ENCODE measurements at places on chromosomes 4 and X. TPM values are rescaled to one million over a fixed set of nuclear protein-coding genes. Genes with fewer than 3 reads are reported as not detected.

The ZDHHC9 gene
- 38.2 TPM for total RNA-seq

DNA sequence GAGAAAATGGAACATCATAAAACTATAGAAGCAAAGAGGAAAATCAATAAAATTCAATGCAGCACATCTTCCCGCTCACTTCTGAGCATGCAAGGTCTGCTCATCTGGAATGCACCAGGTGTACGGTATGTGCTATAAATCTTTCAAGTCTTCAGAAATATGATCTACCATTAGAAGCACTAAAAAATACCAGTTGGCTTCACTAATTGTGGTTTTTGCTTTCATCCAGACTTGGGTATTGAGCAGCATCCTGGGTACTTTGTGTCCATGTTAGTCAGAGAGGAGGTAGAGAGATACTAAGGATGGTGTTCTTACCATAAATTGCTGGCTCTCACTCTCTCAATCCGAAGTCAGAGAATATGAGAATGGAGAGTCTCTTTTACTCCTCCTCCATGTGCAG lies 477.1 kb downstream of the PPARGC1A start:
- no peak for DNase-seq

GRCh38 chrX:72270316-72270866 lies 6.7 kb downstream of the RPS4X start:
- DNase-seq: no peak

The TSPAN6 gene
- 44.6 TPM for total RNA-seq

GRCh38 chrX:45954026-45954425 lies 591.2 kb downstream of the ZNF674 start:
- no peak for DNase-seq

DNA sequence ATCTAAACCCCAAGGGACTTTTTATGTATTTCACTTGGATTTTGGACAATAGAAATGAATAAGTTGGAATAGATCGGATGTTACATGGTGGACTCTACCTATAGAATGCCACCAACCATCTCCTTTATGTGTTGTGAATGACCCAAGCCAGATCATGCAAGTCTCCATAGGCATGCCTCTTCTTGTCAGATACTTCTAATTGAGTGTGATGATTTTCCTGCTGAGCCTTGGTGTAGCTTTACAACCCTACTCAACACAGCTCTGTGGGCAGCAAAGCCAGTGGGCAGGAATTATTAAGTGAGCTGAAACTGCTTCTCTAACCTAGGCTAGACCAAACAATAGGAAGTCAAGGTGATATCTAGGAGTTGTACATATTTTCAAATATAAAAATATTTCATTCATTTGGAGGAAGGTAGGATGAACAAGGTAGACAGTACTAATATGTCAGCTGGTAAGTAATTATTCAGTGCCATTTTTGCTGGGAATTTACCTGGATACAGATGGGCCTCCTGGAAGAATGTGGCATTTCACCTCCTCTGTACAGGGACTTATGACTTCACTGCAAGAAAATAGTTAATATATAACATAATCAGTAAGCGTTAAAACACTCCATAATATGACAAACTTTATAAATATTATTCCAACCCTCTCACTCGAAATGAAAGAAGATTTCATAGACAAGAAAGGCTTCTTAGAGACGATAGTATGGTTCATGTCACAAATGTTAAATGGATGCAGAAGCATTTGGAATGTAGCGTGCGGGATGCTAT lies 298.0 kb upstream of the FAT1 start:
- no peak for DNase-seq

- DNase-seq: no peak
Measured at GRCh38 chr4:81482326-81482725, 10.6 kb upstream of the RASGEF1B start.

The VCX3B gene
- total RNA-seq: not detected

GRCh38 chr4:15238720-15239119 lies 189.1 kb upstream of the C1QTNF7 start:
- DNase-seq: peak; percentile 11

GRCh38 chrX:63349307-63349706 lies 1.8 kb downstream of the SPIN4 start:
- peak; percentile 48 for DNase-seq

DNA sequence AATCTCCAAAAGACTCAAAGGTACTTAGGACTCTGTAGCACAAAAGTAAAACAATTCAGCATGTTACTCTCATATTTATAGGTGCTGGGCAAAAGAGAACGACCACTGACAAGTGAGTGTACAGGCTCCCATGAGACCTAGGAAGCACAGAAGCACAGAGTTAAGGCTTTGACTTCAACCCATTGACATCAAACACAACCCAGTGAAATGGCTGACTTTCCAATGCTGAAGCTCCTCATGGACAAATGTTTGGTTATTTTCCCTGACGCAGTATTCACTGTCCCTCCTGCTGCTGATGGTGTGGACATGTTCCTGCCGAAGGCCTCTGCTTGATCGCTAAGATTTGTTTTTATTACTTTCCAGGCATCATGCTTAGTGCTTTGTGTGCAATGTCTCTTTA lies 148.7 kb downstream of the TSPAN5 start:
- no peak for DNase-seq

- no peak for DNase-seq
Measured at GRCh38 chrX:32141841-32142240, 1069.5 kb downstream of the DMD start.

The MCTS1 gene
- total RNA-seq: 63.2 TPM

- DNase-seq: no peak
Measured at GRCh38 chr4:138952411-138952810, 63.2 kb upstream of the NOCT start.

DNA sequence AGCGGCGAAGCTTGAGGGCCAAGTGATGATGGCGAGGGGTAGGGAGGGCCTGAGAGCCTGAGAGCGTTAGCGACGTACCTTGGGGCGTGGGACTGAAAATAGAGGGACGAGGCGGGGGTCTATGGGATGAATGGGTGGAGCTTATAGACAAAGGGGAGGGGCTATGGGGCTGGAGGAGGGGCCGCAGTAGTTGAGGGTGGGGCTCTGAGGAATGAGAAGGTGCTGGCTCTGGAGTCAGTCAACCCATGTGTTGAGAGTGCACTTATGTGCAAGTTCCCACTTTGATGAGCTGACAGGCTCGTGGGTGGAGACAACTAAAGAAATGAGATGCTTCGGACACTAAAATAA lies 488 bp downstream of the TBC1D25 start:
- peak; percentile 50 for DNase-seq

The KIF4A gene
- 41.3 TPM for total RNA-seq

GRCh38 chr4:8319061-8319460 lies 49.5 kb downstream of the HTRA3 start:
- DNase-seq: no peak

The PPBP gene
- total RNA-seq: not detected

DNA sequence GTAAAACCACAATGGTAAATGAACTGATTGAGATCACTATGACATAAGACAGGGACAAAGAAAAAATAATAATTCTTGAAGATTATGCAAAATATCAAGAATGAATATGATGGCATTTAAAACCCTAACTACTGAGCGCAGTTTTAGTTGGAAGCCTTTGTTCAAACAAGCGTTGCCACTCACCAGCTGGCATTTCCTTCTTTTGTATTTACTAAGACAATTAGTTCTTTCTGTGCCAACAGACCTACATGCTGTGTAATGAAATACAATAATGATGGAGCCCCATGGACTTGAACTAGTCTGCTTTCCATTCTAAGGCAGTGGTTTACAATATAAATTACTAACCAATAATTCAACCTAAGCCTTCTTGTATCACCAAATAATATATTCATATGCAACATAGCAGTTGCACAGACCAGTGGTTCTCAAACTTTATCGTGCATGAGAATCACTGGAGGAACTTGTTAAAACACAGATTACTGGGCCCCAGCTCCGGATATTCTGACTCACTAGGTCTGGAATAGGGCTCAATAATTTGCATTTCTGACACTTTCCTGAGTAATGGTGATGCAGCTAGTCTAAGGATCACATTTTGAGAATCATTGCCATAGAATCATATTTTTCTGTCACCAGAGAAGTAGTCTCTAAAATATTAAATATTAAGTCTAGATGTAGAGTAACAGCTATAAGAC lies 196.4 kb upstream of the MAGEB18 start:
- DNase-seq: peak; percentile 83

- DNase-seq: peak; percentile 5
Measured at GRCh38 chrX:119374736-119375135, 24.4 kb upstream of the SLC25A43 start.

DNA sequence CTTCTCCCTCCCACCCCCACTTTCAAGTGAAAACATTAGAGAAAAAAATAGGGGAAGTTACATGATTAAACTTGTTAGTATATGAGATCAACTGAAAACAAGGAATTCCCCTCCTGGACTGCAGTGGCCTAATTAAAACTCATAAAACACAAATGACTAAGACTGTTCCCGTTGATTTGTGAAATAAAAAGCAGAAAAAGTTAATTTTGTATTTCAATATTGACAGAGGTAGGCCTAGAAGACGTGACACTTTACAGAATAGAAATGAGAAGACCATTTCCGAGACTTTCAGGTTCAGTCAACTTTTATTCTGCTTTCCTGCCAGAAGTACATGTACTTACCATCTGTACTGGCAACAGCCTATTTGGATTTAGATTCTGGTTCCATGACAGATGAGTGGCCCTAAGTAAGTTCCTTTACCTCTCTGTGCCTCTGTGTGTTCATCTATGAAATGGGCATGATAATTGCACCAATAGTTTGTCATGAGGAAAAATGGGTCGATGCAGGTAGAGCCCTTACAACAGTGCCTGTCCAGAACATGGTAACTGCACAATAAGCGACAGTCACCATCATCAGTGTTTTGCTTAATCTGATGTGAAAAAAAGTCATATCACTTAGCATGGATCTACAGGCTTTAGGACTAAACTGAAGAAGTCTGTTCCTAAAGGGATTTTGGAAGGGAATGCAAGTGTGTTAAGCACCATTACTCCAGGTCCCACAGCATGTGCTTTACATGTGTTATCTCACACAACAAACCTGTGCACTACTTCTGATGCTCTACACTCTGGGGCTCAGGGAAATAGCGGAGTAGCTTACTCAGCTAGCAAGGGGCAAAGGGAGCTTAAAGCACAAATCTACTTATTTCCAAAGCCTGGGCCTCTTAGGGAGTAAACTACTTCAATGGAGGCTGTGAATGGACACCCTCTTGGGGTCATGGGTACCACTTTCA lies 562.3 kb upstream of the DIPK2B start:
- peak; percentile 44 for DNase-seq

GRCh38 chrX:154074199-154074598 lies 23.3 kb downstream of the MECP2 start:
- peak; percentile 23 for DNase-seq

The HAND2 gene
- not detected for total RNA-seq

DNA sequence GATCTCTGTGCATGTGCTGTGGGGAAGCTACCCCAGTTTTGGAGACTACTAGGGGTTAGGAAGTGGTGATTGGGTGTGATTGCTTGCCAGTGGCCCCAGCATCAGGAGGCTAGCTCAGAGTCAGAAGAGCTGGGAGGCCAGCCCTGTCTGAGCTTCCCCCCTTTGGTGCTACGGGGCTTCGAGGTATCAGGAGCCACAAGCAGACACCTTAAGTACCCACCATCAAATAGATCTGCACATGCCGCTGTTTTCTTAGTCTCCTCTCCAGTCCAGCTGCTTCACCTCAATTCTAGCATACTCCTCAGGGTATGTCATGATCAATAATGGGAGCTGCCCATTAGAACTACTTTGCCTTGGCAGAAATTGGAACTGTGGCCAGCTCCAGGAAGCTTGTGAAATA lies 10.8 kb upstream of the PPEF1 start:
- DNase-seq: no peak

GRCh38 chr4:156884183-156884582 lies 87.4 kb downstream of the PDGFC start:
- no peak for DNase-seq

The F9 gene
- total RNA-seq: not detected

- no peak for DNase-seq
Measured at GRCh38 chrX:66200855-66201795, 37.1 kb downstream of the HEPH start.

DNA sequence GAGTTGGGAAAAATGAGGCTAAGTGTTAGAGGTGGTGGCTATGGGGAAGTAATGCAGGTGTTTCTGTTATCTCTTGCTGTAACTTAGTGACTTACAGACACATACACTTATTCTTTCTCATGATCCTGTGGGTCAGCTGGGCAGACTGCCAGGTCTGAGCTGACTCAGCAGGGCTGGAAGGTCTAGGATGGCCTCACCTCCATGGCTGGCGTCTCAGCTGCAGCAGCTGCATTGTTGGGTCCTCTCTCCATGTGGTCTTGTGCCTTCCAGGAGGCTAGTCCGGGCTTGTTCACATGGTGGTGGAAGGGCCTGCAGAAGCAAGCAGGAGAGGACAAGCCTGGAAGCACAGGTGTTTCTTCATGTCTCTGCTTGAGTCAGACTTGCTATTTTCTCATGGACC lies 172.7 kb downstream of the NHS start:
- peak; percentile 90 for DNase-seq

The SRPK3 gene
- 0.40 TPM for total RNA-seq

The CORIN gene
- 0.40 TPM for total RNA-seq

GRCh38 chrX:16664074-16664473 lies 14.1 kb downstream of the S100G start:
- no peak for DNase-seq

DNA sequence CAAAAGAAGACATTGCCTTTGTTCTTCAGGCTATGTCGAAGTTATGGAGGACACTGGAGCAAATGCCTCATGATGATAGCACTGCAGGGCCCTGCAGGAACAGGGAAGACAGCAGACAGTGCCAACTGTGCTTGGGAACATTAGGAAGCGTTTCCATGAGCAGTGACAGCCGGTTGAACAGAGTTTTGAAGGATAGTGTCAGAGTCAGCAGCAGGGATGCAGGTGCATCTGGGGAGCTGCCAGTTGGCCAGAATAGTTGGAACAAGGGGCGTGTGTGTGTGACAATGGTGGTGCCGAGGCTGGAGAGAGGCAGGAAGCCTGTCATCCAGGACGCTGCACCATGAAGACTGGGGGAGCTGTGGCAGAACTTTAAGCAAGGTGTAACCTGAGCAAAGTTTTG lies 88.6 kb downstream of the SHROOM3 start:
- DNase-seq: no peak

- no peak for DNase-seq
Measured at GRCh38 chr4:121185960-121186359, 21.8 kb upstream of the TNIP3 start.

DNA sequence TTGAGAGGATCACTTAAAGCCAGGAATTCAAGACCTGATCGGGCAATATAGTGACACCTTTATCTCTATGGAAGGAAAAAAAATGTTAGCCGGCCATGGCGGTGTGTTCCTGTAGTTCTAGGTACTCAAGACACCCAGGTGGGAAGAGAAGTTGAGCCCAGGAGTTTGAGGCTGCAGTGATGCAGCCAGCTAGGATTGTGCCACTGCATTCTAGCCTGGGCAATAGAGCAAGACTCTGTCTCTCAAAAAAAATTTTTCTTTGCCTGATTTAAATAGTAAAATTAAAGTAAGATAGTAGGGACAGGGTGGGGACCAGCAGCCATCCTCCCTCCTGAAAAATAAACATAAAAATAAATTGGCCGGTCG lies 16.9 kb upstream of the FAM47E start:
- DNase-seq: no peak

- DNase-seq: no peak
Measured at GRCh38 chr4:6281436-6282313, 12.0 kb downstream of the WFS1 start.

The REELD1 gene
- not detected for total RNA-seq

The COX7B2 gene
- not detected for total RNA-seq
